ENCODE measurements at places on chromosomes 3 and 15.

- DNase-seq, result no peak
Measured at GRCh38 chr3:27570421-27571106, 86.4 kb upstream of the SLC4A7 start.

- no peak for DNase-seq
Measured at GRCh38 chr15:91921188-91921842, 67.8 kb downstream of the SLCO3A1 start.

GRCh38 chr15:94098921-94099573, 132.3 kb upstream of the MCTP2 start:
- DNase-seq, result no peak

DNA sequence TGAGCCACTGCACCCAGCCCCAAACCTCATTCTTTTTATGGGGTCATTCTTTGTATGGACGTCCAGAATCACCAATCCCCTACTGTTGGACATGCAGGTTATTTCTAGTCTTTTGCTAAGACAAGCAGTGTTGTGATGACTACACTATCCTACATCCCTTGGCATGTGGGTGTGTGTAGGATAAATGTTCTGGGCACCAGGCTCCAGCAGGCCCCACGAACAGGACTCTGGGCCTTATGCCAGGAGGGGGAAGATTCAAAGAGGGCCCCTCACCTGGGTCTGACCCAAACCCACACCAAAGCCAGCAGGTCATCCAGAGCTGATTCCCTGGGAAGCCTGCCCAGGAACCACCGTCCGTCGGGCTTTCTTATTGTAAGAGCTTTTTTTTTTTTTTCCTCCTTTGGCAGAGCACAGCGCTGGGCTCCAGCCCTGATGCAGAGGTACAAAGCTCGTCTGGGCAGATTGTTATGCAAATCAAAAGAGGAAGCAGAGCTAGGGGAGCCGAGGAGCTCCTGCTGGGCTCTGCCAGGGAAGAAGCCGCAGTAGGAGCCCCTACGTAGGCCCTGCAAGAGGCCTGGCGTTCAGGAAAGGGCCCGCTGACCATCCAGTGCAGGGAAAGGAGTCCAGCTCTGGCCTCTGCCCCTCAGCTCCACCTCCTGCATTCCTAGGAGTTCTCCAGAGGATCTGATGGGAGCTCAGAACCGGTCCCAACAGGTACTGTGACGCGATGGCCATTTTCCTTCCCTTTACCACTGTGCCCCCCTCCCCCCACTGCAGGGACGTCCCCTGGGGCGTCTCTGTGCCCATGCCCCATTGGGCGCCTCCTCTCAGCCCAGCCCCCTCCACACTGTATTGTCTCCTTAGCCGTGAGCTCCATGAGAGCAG, 29.0 kb upstream of the FURIN start:
- DNase-seq, result no peak

GRCh38 chr15:23566071-23566554, 639 bp downstream of the MKRN3 start:
- DNase-seq, result peak; percentile 35

GRCh38 chr3:24201301-24201700, 256.2 kb downstream of the NR1D2 start:
- DNase-seq, result no peak
